Stimulated activated CD4-positive, alpha-beta T cell treated with anti-CD3 and anti-CD28 coated beads, Interleukin-1b, Interleukin-23, amount 100 ng/mL, for 1 hour (primary cell): ENCODE measurements at places on chromosomes 6 and 20.

DNA sequence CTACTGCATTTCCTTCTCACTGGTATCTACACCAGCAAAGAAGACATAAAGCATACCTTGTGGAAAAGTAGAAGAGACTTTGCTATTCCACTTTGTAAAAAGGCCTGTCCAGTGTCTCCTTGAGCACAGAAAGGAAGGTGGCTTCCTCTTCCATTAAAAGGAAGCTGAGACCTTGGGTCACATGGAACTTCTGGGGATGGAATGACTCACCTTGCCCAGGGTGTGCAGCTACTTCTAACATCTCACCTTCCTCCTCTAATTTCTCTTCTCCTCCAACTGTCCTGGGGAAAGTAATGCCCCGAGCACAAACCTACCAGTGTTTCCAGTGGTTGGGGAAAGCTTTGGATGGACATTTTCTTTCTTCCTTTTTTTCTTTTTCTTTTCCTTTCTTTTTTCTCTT, 848.8 kb upstream of the MAP3K7 start:
- DNase-seq: no peak

DNA sequence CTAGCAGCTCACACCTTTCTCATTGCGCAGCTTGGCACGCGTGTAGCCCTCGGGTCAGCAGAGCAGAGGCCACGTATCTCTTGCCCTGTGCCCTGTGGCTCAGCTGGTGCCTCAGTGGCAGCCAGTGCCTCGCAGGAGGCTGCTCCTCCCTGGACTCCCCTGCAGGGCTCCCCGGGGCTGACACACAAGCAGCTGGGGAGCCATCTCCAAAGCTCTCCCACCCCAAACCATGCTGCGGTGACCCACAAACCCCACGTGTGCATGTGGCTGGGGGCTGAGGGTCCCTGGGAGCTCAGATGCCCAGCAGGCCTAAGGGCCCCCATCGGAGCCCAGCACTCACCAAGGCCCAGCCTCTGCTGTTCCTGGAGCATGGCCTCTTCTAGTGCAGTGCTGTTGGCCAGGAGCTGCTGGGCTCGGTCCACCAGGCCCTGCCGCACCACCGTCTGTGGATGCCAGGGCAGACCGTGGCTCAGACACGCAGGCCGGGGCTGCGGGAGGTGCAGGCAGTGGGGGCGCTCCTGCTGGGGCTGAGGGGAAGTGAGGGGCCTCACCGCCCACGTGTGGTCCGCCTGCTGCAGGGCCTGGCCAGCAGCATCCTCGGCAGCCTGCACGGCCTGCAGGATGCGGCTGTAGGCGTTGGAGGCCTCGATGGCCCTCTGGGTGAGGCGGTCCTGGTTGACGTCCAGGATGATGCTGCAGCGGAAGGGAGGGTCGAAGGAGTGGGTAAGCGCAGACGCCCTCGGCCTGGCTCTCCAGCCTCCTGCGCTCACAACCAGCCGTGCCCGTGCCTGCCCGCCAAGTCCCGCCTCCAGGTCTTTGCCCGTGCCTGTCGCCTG, 13.8 kb downstream of the ADRM1 start:
- DNase-seq: no peak

GRCh38 chr20:37990571-37991151, 42.6 kb downstream of the TTI1 start:
- no peak for DNase-seq

- DNase-seq: peak; percentile 31
Measured at GRCh38 chr20:35619196-35620095, 3.8 kb downstream of the SPAG4 start.

- DNase-seq: no peak
Measured at GRCh38 chr6:157928428-157928827, 53.2 kb upstream of the SYNJ2 start.

DNA sequence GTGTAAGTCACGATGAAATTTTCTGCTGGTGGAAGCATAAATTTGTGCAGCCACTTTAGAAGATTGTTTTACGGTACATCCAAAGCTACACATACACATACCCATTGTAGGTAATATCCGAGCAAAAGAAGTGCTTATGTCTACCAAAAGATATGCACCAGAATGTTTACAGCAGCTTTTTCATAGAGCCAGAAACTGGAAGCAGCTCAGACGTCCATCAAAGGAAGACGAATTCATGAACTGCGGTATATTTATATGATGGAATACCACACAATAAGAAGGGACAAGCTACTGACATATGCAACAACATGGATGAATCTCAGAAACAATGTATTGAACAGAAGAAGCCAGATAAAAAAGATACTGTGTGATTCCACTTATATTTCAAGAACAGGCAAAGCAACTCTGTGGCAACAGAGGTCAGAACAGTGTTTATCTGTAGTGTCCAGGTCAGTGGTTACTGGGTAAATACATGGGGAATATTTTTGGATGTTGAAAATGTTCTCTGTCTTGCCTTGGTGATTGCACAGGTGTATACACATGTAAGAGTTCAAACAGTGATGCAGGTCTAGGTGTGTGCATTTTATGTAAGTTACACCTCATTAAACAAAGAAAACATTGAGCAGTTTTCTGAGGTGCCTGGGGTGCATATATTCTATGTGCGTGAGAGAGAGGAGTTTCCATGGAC, 51.9 kb upstream of the EXOC2 start:
- DNase-seq: no peak

DNA sequence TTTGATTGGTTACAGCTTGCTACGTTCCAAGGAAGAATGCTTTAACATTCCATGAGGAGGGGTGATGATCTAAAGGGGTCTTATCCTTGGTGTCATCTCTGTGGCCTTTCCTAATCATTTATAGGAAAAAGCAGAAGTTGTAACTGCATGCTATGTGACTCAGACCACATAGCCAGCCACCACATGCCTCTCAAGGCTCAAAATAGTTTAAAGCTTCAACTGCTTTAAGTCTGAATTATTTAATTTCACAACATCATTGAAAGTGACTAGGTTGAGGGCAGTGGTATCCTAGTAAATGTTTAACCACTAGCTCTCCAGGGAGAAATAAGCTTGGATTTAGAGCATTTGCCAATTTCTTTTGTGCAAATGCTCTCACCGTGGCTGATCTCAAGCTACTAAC, 29.7 kb downstream of the MC3R start:
- DNase-seq: no peak

GRCh38 chr6:1972962-1973361, 272.4 kb downstream of the GMDS start:
- no peak for DNase-seq

DNA sequence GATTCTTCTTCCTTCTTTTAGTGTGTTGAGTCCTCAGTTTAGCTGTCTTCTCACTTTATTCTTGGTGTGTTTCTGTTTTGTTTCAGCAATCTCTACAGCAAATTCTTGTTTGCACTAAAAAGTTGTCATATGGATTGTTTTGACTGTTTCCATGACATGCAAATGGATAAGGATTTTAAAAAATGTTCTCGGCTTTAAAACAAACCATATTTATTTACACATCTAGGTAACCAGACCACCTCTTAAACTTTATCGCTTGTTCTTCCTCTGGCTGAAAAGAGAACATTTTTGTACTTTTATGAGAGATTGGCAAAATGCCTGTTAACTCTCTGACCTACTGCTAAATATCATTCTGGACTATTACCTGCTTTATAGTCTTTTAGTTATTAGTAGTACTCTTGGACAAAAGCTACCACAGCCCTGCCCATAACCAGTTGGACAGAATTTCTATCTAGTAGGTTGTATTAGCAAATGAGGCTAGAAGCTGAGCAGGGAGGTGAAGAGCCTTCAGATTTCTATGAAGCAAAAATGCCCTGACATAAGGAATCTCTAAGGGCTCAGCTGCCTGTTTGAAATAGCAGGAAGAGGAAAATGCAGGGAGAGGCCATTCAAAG, 268.3 kb downstream of the CD109 start:
- DNase-seq: no peak

DNA sequence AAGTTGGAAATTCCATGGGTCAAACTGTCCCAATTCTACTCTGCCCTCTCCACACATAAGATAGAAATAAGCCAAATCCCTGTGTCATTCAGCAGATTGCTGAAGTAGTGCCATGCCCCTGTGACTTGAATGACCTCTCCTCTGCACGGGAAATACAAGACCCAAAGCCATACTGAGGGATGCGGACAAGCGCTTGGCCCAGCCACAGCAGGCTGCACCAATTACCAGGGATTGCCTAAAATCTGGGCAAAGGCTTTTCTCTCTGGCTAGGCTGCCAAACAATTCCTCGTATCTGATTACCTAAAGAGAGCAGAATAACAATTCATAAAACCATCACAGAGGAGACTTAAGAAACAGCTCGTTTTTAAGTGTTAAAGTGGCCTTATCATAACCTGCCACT, 421.8 kb upstream of the JARID2 start:
- DNase-seq: no peak

GRCh38 chr6:113693851-113694250, 163.3 kb upstream of the MARCKS start:
- no peak for DNase-seq

GRCh38 chr6:14645221-14645620, 527.6 kb downstream of the CD83 start:
- DNase-seq: no peak

DNA sequence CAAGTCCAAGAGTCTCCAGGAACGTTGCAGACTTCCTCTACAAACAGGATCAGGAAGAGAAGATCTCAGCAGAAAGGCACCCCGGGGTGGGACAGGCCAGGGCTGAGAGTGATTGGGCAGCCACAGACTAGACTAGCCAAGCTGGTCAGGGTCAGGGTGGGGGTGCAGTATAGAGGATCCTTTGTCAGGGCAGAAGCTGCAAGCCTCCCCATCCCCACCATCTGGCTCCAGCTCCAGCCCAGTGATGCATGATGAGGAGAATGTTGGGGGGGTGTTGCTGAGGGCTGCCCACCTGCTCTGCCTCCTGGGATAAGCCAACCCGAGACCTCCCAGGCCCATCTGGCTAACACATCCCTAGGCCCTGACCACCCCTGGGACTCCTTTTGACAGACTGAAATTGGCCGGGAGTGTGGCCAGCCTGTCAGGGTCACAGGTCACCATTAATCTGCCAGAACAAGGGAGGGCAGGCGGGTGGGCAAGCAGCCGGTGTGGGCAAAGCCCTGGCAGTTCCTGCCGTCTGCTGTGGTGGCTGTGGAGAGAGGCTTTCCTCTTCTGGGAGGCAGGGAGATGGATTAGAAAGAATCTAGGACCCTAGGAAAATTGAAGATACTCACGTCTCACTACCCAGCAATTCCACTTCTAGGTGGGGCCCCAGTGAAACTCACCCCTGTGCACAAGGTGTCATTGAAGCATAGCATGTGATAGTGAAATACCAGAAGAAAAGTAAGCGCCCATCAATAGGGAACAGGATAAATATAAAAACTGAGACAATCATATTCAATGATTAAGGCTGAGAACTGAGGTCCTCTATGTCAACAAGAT, 22.1 kb upstream of the SNTA1 start:
- DNase-seq: no peak

GRCh38 chr20:15886250-15886649, 687.0 kb downstream of the KIF16B start:
- no peak for DNase-seq
